Neural progenitor cell (in vitro differentiated cells): ENCODE measurements at places on chromosomes 7 and 10. TPM values are rescaled to one million over a fixed set of nuclear protein-coding genes. Genes with fewer than 3 reads are reported as not detected.
A peak's percentile ranks its signal among the peaks of the same experiment; 100 is the strongest.

SYT15B gene
- not detected in 2 replicates for total RNA-seq

TLL2 gene
- total RNA-seq: 0.22 and 1.3 TPM in 2 replicates

HOGA1 gene
- 0.17 and 1.2 TPM in 2 replicates for total RNA-seq

PCBD1 gene
- 34.6 and 43.9 TPM in 2 replicates for total RNA-seq

SLC26A4 gene
- 0.02 TPM in 1 of 2 replicates, not detected in the other for total RNA-seq

GRID1 gene
- 0.31 TPM in 1 of 2 replicates, not detected in the other for total RNA-seq

PLAU gene
- total RNA-seq: 7.6 and 10.7 TPM in 2 replicates

STEAP4 gene
- not detected in 2 replicates for total RNA-seq

TBXAS1 gene
- 1.5 TPM in 1 of 2 replicates, not detected in the other for total RNA-seq

TUBAL3 gene
- not detected in 2 replicates for total RNA-seq

GRCh38 chr7:93226310-93226709 is at the start of gene HEPACAM2:
HEPACAM2 (minus strand) TSS chr7:93226469.
- no peak for DNase-seq
- no peaks in the 10 kb centered on the region for H3K36me3 ChIP-seq
- H3K27ac ChIP-seq: no peak within 1 kb of the TSS
- no peak within 1 kb of the TSS for H3K4me3 ChIP-seq
- H3K4me1 ChIP-seq: no peaks in the 10 kb centered on the region
- peaks cover 24% of the 10 kb centered on the region for H3K27me3 ChIP-seq

DNA sequence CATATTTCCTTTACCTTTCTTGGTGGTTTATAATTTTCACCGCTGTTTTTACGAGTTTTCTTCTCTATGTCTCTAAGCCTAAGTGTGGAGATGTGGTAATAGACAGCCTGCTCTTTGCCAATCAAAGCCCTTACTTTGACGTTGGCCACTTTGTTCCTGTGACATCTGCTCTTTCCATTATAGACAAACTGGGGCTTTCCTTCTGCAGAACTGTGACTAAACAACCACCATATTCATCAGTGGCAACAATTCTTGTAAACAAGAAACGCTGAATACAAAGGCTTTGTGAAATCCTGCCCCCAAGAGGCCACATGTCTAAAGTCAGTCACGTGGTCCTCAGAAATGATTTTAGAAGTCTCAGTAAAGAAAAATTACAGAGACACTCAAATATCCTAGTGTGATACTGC is 59.6 kb upstream of the CAPZA2 start:
- H3K27ac ChIP-seq: peak overlapping the region; percentile 36
- DNase-seq: peak; percentile 48
- no peaks in the 10 kb centered on the region for H3K27me3 ChIP-seq
- peaks cover 17% of the 10 kb centered on the region for H3K4me1 ChIP-seq

- H3K4me1 ChIP-seq: no peaks in the 10 kb centered on the region
- H3K27ac ChIP-seq: no peak overlapping the region
- H3K4me3 ChIP-seq: no peak overlapping the region
- H3K27me3 ChIP-seq: no peaks in the 10 kb centered on the region
- no peak for DNase-seq
- H3K36me3 ChIP-seq: no peaks in the 10 kb centered on the region
These were observed 189.6 kb downstream of the GRID1 start for GRCh38 chr10:86176850-86177536.

DNA sequence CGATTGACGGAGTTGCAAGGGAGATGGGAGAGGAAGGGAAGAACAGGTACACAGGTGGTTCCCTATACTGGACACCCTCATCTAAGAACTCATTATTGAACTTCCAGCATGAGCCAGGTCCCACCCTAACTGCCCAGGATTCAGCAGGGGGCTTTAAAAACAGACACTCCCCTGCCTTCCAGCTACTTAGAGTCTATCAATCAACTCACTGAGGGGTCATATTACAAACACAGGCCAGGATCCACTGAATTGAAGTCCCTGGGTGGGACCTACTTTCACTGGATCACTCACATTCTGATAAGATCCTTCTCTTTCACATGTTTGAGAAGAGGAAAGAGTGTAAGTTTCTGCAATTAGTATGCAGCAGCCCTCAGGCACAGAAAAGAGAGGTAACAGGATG is 92.8 kb downstream of the ITGA8 start:
- no peaks in the 10 kb centered on the region for H3K36me3 ChIP-seq
- no peaks in the 10 kb centered on the region for H3K27me3 ChIP-seq
- no peak for DNase-seq

DNA sequence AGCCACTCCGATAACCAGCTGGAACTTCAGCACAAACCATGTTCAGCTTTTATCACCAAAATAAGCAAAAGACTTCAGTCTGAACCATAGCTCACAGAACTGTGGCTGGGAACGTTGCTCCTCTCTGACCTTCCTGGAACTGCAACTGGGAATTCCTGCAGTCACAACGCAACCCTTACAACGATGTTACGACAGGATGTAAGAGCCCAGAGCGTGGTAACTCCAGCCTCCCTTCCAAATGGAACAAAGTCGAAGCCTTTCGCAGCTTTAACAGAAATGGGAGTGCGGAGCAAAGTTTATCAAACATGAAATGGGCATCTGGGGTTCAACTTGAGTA is 162.6 kb downstream of the ADAM12 start:
- no peaks in the 10 kb centered on the region for H3K27me3 ChIP-seq
- H3K4me1 ChIP-seq: peaks cover 31% of the 10 kb centered on the region
- no peak overlapping the region for H3K27ac ChIP-seq
- DNase-seq: no peak
- no peak overlapping the region for H3K4me3 ChIP-seq

DNA sequence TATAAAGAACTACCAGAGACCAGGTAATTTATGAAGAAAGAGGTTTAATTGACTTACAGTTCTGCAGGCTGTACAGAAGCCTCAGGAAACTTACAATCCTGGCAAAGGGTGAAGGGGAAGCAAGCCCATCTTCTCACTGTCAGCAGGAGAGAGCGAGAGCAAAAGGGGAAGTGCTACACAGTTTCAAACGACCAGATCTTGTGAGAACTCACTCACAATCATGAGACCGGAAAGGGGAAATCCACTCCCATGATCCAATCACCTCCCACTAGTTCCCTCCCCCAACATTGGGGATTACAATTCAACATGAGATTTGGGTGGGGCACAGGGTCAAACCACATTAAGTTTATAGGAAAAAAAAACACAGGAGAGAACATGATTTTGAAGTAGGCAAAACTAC is 222.1 kb upstream of the SHH start:
- no peaks in the 10 kb centered on the region for H3K36me3 ChIP-seq
- no peak overlapping the region for H3K4me3 ChIP-seq
- no peaks in the 10 kb centered on the region for H3K27me3 ChIP-seq
- peaks cover 6% of the 10 kb centered on the region for H3K4me1 ChIP-seq

GRCh38 chr10:71708301-71708703 is 11.3 kb downstream of the C10orf105 start:
- no peak overlapping the region for H3K27ac ChIP-seq
- H3K4me3 ChIP-seq: no peak overlapping the region
- H3K36me3 ChIP-seq: no peaks in the 10 kb centered on the region
- H3K4me1 ChIP-seq: peaks cover 4% of the 10 kb centered on the region
- peak; percentile 85 for DNase-seq

DNA sequence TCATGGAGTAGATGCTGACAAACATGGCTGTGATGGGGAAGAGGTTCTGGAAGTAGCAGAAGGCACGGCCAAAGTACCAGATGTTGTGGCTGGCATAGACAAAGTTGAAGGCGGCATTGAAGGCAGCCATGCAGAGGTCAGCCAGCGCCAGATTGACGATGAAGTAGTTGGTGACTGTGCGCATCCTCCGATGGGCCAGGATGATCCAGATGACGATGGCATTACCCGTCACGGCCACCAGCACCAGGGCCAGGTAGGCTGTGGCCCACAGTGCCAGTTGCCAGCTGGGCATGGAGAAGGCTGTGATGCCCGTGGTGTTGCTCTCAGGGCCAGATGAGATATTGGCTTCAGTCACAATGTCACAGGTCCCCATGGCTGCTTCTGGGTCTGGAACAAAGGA is 767 bp downstream of the TACR2 start:
- H3K27ac ChIP-seq: no peak overlapping the region
- H3K4me1 ChIP-seq: no peaks in the 10 kb centered on the region
- no peaks in the 10 kb centered on the region for H3K27me3 ChIP-seq
- DNase-seq: no peak
- no peak overlapping the region for H3K4me3 ChIP-seq

GRCh38 chr7:7920481-7920880 is 48.1 kb upstream of the GLCCI1 start:
- H3K4me1 ChIP-seq: peaks cover 41% of the 10 kb centered on the region
- no peaks in the 10 kb centered on the region for H3K27me3 ChIP-seq
- H3K4me3 ChIP-seq: no peak overlapping the region
- no peaks in the 10 kb centered on the region for H3K36me3 ChIP-seq

GRCh38 chr10:19252531-19252930 is 203.9 kb downstream of the MALRD1 start:
- H3K4me3 ChIP-seq: no peak overlapping the region
- no peaks in the 10 kb centered on the region for H3K36me3 ChIP-seq
- no peak overlapping the region for H3K27ac ChIP-seq
- H3K4me1 ChIP-seq: no peaks in the 10 kb centered on the region

GRCh38 chr10:69025370-69025896 is 36.8 kb downstream of the KIFBP start:
- H3K27ac ChIP-seq: no peak overlapping the region
- no peaks in the 10 kb centered on the region for H3K27me3 ChIP-seq
- no peak for DNase-seq
- no peaks in the 10 kb centered on the region for H3K4me1 ChIP-seq

DNA sequence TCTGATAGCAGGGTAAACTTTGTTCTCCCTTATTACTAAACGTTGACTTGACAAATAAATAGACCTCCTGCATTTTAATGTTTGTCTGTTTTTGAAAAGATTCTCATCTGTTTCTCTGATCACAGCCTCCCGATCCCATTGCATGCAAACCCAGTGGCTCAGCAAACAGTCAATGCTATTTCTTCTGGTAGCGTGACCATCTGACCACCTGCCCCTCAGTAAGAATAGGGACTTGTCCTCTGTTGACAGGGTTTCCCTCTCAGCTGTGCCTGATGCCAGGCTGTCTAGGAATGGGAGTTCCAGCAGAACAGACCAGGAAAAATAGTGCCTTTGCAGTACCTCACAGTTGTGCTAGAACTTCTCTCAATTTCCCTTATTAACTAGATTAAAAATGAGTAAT is 40.7 kb upstream of the EBLN1 start:
- H3K27me3 ChIP-seq: peaks cover 66% of the 10 kb centered on the region
- H3K4me1 ChIP-seq: no peaks in the 10 kb centered on the region
- H3K27ac ChIP-seq: no peak overlapping the region
- DNase-seq: no peak

GRCh38 chr10:70509757-70510147 is 31.2 kb downstream of the PALD1 start:
- no peak overlapping the region for H3K4me3 ChIP-seq
- no peak overlapping the region for H3K27ac ChIP-seq
- H3K4me1 ChIP-seq: peaks cover 39% of the 10 kb centered on the region
- DNase-seq: no peak
- H3K36me3 ChIP-seq: no peaks in the 10 kb centered on the region
- H3K27me3 ChIP-seq: no peaks in the 10 kb centered on the region

DNA sequence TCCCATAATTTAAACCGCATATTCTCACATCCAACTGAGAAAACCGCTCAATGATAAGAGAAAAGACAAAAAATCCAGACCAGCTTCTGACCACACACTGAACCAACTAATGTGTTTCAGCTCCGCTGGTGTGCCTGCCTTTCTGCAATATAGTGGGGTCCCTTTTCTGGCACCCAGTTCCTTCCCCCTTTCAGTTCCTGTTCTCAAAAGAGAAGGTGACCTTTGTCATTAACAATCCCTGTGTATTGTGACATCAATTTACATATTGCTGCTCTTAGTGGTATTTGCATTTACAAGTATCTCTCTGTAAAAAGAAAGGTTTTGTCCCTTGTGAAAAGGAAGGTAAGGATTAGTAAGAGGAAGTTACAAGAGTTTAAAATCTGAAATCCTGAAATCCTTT is 1.4 kb downstream of the PPP1R17 start:
- H3K4me1 ChIP-seq: peaks cover 18% of the 10 kb centered on the region
- no peak for DNase-seq
- H3K36me3 ChIP-seq: no peaks in the 10 kb centered on the region
- no peak overlapping the region for H3K4me3 ChIP-seq

DNA sequence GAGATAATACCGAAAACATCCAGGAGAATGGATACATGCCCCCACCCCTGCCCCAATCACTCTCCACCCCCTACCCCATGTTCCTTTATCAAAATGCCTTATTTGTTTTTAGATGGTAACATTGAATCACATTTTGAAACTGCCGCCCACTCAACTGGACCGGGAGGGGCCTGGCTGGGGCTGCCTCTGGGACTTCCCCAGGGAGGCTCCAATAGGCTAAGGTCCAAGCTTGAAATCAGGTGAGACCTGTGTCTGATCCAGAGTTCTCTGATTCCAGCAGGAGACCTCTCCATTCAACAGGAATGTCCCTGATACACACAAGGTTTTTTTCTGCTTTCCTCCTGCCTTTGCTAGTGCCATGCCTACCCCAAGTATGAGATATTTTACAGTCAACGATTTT is 43.8 kb upstream of the ACSL5 start:
- no peak overlapping the region for H3K27ac ChIP-seq
- no peaks in the 10 kb centered on the region for H3K27me3 ChIP-seq
- no peaks in the 10 kb centered on the region for H3K36me3 ChIP-seq
- DNase-seq: no peak
- peaks cover under 1% of the 10 kb centered on the region for H3K4me1 ChIP-seq

- no peak overlapping the region for H3K4me3 ChIP-seq
- H3K27ac ChIP-seq: no peak overlapping the region
- H3K4me1 ChIP-seq: no peaks in the 10 kb centered on the region
These were observed 399.0 kb upstream of the C7orf33 start for GRCh38 chr7:148191391-148192065.

- no peak for DNase-seq
- peak overlapping the region; percentile 85 for H3K4me3 ChIP-seq
- no peak overlapping the region for H3K27ac ChIP-seq
- no peaks in the 10 kb centered on the region for H3K27me3 ChIP-seq
- peaks cover 45% of the 10 kb centered on the region for H3K4me1 ChIP-seq
These were observed 4.2 kb downstream of the PURB start for GRCh38 chr7:44881066-44881600.

- H3K27me3 ChIP-seq: peaks cover 8% of the 10 kb centered on the region
- no peak for DNase-seq
- H3K4me3 ChIP-seq: no peak overlapping the region
- no peaks in the 10 kb centered on the region for H3K4me1 ChIP-seq
- H3K36me3 ChIP-seq: no peaks in the 10 kb centered on the region
These were observed 9.2 kb upstream of the HNRNPF start for GRCh38 chr10:43417950-43418768.

DNA sequence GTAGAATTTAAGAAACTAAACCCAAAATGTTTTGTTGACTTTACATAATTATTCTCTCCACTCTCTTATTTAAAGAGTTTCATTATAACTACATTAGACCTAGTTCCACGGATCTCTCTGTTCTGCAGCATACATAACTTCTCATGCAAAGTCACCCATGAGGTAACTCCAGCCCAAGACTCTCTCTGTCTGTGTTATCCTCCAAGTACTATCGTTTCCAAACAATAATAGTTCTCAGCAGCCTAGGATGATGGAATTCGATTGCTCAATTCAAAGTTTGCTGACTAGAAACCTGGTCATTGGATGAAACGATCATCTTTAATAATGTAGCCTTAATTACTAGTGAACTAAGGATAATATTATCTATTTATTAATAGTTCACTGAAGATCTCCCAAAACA is 203.1 kb upstream of the PTN start:
- no peak for DNase-seq
- H3K4me1 ChIP-seq: no peaks in the 10 kb centered on the region
- no peak overlapping the region for H3K4me3 ChIP-seq
- H3K27ac ChIP-seq: no peak overlapping the region
- no peaks in the 10 kb centered on the region for H3K36me3 ChIP-seq
